ENCODE measurements at places on chromosomes 5 and 9.

DNA sequence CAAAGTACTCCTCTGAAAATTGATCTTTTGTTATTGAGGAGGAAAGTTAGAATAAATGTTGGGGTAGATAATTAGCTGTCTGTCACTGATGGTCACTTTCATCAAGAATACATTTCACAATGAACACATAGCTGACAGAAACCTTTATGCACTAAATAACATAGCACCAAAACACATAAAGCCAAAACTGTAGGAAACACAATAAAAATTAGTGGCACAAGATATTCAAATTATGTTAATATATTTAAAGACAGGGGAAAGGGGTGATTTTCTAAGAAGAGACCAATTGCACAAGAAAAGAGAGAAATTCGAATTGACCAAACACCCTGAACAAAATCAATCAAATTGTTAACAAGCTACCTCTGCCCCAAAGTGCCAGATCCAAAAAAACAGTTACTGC, 89.7 kb downstream of the AK8 start:
- no peak overlapping the region for H3K27ac ChIP-seq
- peaks cover 6% of the 10 kb centered on the region for H3K27me3 ChIP-seq
- no peak for DNase-seq
- no peak overlapping the region for H3K4me3 ChIP-seq

GRCh38 chr5:141876628-141877355, 1.4 kb downstream of the PCDH1 start:
- H3K27me3 ChIP-seq, result no peaks in the 10 kb centered on the region
- no peaks in the 10 kb centered on the region for H3K36me3 ChIP-seq
- peaks cover 26% of the 10 kb centered on the region for H3K4me1 ChIP-seq
- no peak overlapping the region for H3K27ac ChIP-seq
- no peak for DNase-seq

- DNase-seq, result no peak
- no peaks in the 10 kb centered on the region for H3K36me3 ChIP-seq
- no peaks in the 10 kb centered on the region for H3K4me1 ChIP-seq
- no peak overlapping the region for H3K27ac ChIP-seq
Measured at GRCh38 chr5:72812488-72812887, 4.0 kb upstream of the TNPO1 start.

GRCh38 chr5:135353952-135354721, 44.9 kb downstream of the MACROH2A1 start:
- H3K27ac ChIP-seq, result no peak overlapping the region
- H3K4me1 ChIP-seq, result no peaks in the 10 kb centered on the region
- no peak overlapping the region for H3K4me3 ChIP-seq
- no peak for DNase-seq
- no peaks in the 10 kb centered on the region for H3K27me3 ChIP-seq

- peaks cover 2% of the 10 kb centered on the region for H3K4me1 ChIP-seq
- no peaks in the 10 kb centered on the region for H3K36me3 ChIP-seq
- no peak for DNase-seq
- no peak overlapping the region for H3K4me3 ChIP-seq
Measured at GRCh38 chr5:126970517-126971017, 59.8 kb downstream of the MARCHF3 start.

- no peak overlapping the region for H3K4me3 ChIP-seq
- no peak overlapping the region for H3K27ac ChIP-seq
- H3K27me3 ChIP-seq, result no peaks in the 10 kb centered on the region
- DNase-seq, result no peak
Measured at GRCh38 chr5:97714424-97714823, 531.4 kb upstream of the RIOK2 start.

- no peak for DNase-seq
- H3K27ac ChIP-seq, result no peak overlapping the region
- H3K27me3 ChIP-seq, result no peaks in the 10 kb centered on the region
- peaks cover 4% of the 10 kb centered on the region for H3K4me1 ChIP-seq
Measured at GRCh38 chr5:125150041-125150669, 403.7 kb upstream of the ZNF608 start.

GRCh38 chr9:109588415-109588814, 90.3 kb upstream of the PTPN3 start:
- H3K27ac ChIP-seq, result no peak overlapping the region
- H3K27me3 ChIP-seq, result no peaks in the 10 kb centered on the region

- H3K27ac ChIP-seq, result no peak overlapping the region
- H3K36me3 ChIP-seq, result no peaks in the 10 kb centered on the region
- no peaks in the 10 kb centered on the region for H3K4me1 ChIP-seq
- no peak for DNase-seq
- no peak overlapping the region for H3K4me3 ChIP-seq
Measured at GRCh38 chr5:154076240-154076922, 37.6 kb downstream of the MFAP3 start.

- H3K27ac ChIP-seq, result no peak overlapping the region
- no peaks in the 10 kb centered on the region for H3K4me1 ChIP-seq
- no peak for DNase-seq
- H3K36me3 ChIP-seq, result no peaks in the 10 kb centered on the region
- H3K27me3 ChIP-seq, result no peaks in the 10 kb centered on the region
- no peak overlapping the region for H3K4me3 ChIP-seq
Measured at GRCh38 chr5:132056610-132057497, 3.6 kb upstream of the IL3 start.

GRCh38 chr9:129075996-129076639, 4.8 kb upstream of the DOLPP1 start:
- no peaks in the 10 kb centered on the region for H3K27me3 ChIP-seq
- no peak for DNase-seq
- no peaks in the 10 kb centered on the region for H3K36me3 ChIP-seq
- H3K27ac ChIP-seq, result no peak overlapping the region
- peaks cover 11% of the 10 kb centered on the region for H3K4me1 ChIP-seq

GRCh38 chr5:80760680-80761079, 105.9 kb upstream of the DHFR start:
- H3K4me3 ChIP-seq, result no peak overlapping the region
- H3K36me3 ChIP-seq, result no peaks in the 10 kb centered on the region
- H3K4me1 ChIP-seq, result no peaks in the 10 kb centered on the region
- no peak for DNase-seq
- H3K27me3 ChIP-seq, result no peaks in the 10 kb centered on the region
- H3K27ac ChIP-seq, result no peak overlapping the region

DNA sequence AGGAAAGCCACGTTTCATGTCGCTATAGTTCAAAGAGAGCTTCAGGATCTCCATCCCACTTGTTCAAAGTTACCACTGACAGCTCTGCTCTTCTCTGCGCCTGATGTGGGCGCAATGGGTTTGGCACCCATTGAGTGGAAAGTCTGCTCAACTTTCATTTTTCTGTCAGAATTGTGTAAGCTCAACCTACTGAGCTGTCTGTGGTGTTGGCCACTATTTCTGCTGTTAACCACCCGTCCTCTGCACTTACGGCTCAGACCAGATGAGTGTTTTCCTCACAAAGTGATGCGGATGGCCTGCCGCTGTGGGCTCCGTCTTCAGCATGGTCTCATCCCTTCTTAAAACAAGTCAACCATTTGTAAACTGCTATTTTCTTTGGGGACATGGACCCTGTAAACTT, 131.2 kb downstream of the WNK2 start:
- H3K27ac ChIP-seq, result no peak overlapping the region
- H3K4me1 ChIP-seq, result no peaks in the 10 kb centered on the region
- no peak for DNase-seq
- H3K27me3 ChIP-seq, result no peaks in the 10 kb centered on the region
- no peak overlapping the region for H3K4me3 ChIP-seq

GRCh38 chr9:83569326-83569725, 31.1 kb upstream of the FRMD3 start:
- no peak overlapping the region for H3K4me3 ChIP-seq
- no peak for DNase-seq
- H3K27me3 ChIP-seq, result no peaks in the 10 kb centered on the region

GRCh38 chr9:14238518-14238917, 75.4 kb downstream of the NFIB start:
- H3K27ac ChIP-seq, result no peak overlapping the region
- no peaks in the 10 kb centered on the region for H3K36me3 ChIP-seq
- DNase-seq, result no peak
- peaks cover 2% of the 10 kb centered on the region for H3K4me1 ChIP-seq

DNA sequence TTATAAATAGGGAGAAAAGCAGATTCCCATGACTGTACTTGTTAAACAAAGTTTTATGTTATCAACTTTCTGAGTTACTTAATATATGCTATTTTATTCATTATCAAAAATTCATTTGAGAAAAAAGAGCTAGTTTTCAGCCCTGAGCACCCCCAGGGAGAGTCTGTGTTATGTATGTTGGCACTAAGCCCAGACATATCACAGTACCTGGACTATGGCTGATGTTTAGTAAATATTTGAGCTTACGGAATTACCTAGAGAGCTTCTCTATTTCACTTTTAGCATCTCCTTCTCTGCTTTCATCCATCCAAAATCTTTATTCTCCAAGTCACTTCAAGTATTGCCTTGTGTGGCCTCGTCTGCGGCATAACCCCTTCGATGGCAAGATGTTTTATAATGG, 225.9 kb upstream of the PCSK5 start:
- H3K27me3 ChIP-seq, result no peaks in the 10 kb centered on the region
- no peak overlapping the region for H3K27ac ChIP-seq
- H3K4me1 ChIP-seq, result no peaks in the 10 kb centered on the region

Data from iPS DF 6.9 (cell line).